A549 treated with ZK216348 at 1 μM for 4 hours (cell line): ENCODE measurements at places on chromosomes 1 and 21. TPM values are rescaled to one million over a fixed set of nuclear protein-coding genes. Genes with fewer than 3 reads are reported as not detected.

The RNPEP gene
- 76.3 to 91.5 TPM (median 86.8 TPM) in 5 replicates for total RNA-seq

The TMEM39B gene
- total RNA-seq = 6.7 to 12.9 TPM (median 12.0 TPM) in 5 replicates

The SHE gene
- total RNA-seq = 0.05 to 0.08 TPM (median 0.07 TPM) in 5 replicates

The OXCT2 gene
- 0.25 to 0.73 TPM (median 0.62 TPM) in 5 replicates for total RNA-seq

The TMOD4 gene
- total RNA-seq = 0.66 to 0.74 TPM in 2 of 5 replicates, not detected in the others

The PTGFR gene
- total RNA-seq = not detected in 5 replicates

The ELAVL4 gene
- total RNA-seq = 0.07 TPM in 1 of 5 replicates, not detected in the others

The SYCP1 gene
- not detected in 5 replicates for total RNA-seq

The GFI1 gene
- total RNA-seq = 0.17 to 0.35 TPM (median 0.26 TPM) in 5 replicates
